A549 treated with ZK216348 at 1 μM for 4 hours (cell line): ENCODE measurements at places on chromosomes 2 and 18. TPM values are rescaled to one million over a fixed set of nuclear protein-coding genes. Genes with fewer than 3 reads are reported as not detected.

MYCN gene
- total RNA-seq = not detected in 5 replicates

TRIM43 gene
- total RNA-seq = not detected in 5 replicates

MARCHF4 gene
- 30.1 to 45.6 TPM (median 35.6 TPM) in 5 replicates for total RNA-seq

SOWAHC gene
- total RNA-seq = 6.6 to 13.5 TPM (median 11.7 TPM) in 5 replicates

UPP2 gene
- total RNA-seq = not detected in 5 replicates

GKN1 gene
- 0.32 to 1.1 TPM (median 0.74 TPM) in 5 replicates for total RNA-seq

CGREF1 gene
- total RNA-seq = 5.3 to 8.5 TPM (median 7.8 TPM) in 5 replicates

CHRNG gene
- not detected in 5 replicates for total RNA-seq

DNAJC5G gene
- not detected in 5 replicates for total RNA-seq

LTBP1 gene
- 20.8 to 30.3 TPM (median 24.3 TPM) in 5 replicates for total RNA-seq

REG3A gene
- total RNA-seq = not detected in 5 replicates

ID2 gene
- 76.4 to 134 TPM (median 92.1 TPM) in 5 replicates for total RNA-seq

DQX1 gene
- 0.09 to 0.49 TPM (median 0.20 TPM) in 3 of 5 replicates, not detected in the others for total RNA-seq

SNRPD1 gene
- 144 to 273 TPM (median 166 TPM) in 5 replicates for total RNA-seq

INO80D gene
- 0.90 to 2.0 TPM (median 1.8 TPM) in 5 replicates for total RNA-seq

KCNF1 gene
- total RNA-seq = 20.2 to 46.1 TPM (median 40.1 TPM) in 5 replicates

DPP4 gene
- total RNA-seq = 0.27 to 0.79 TPM (median 0.60 TPM) in 5 replicates

ACMSD gene
- total RNA-seq = not detected in 5 replicates

TRABD2A gene
- 7.9 to 12.9 TPM (median 12.4 TPM) in 5 replicates for total RNA-seq

ERFE gene
- total RNA-seq = 6.0 to 9.9 TPM (median 9.1 TPM) in 5 replicates

NPPC gene
- 0.14 to 0.41 TPM (median 0.24 TPM) in 3 of 5 replicates, not detected in the others for total RNA-seq

GTF2A1L gene
- total RNA-seq = not detected in 5 replicates

EVX2 gene
- total RNA-seq = not detected in 5 replicates

DCC gene
- not detected in 5 replicates for total RNA-seq

PROC gene
- 2.9 to 6.0 TPM (median 4.3 TPM) in 5 replicates for total RNA-seq

NCKAP1 gene
- total RNA-seq = 72.7 to 111 TPM (median 93.6 TPM) in 5 replicates

CEBPZOS gene
- total RNA-seq = 39.2 to 55.1 TPM (median 41.6 TPM) in 5 replicates

CKAP2L gene
- total RNA-seq = 10.2 to 20.6 TPM (median 14.9 TPM) in 5 replicates

CD226 gene
- total RNA-seq = 0.07 to 0.19 TPM (median 0.17 TPM) in 4 of 5 replicates, not detected in the other

LINC00305 gene
- total RNA-seq = not detected in 5 replicates

YPEL5 gene
- total RNA-seq = 41.9 to 63.2 TPM (median 57.5 TPM) in 5 replicates

GALNT5 gene
- 2.0 to 2.6 TPM (median 2.4 TPM) in 5 replicates for total RNA-seq

EN1 gene
- total RNA-seq = 0.89 to 1.4 TPM (median 1.0 TPM) in 5 replicates

C2orf49 gene
- 12.9 to 18.7 TPM (median 13.6 TPM) in 5 replicates for total RNA-seq

IL1A gene
- 0.07 to 0.37 TPM (median 0.22 TPM) in 3 of 5 replicates, not detected in the others for total RNA-seq
